Left colon (tissue), 2 donors: ENCODE measurements at places on chromosomes 16 and 17.

DNA sequence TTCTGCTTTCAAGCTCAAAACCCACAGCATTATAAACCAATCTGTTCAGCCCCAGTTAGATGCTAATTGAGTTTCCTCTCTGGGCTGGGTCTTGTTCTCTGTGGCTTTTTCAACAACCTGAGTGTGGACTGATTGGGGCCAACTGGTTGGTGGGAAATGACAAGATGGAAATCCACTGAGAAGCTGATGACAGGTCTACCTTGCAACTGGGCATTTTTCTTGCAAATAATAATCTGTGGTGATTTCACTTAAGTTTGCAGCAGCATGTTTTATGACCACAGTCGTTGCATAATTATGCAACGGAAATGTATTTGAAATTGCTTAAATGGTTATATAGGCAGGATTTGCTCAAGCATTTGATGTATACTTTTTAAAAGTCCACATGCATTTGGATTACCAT is 69.9 kb downstream of the AKAP1 start:
- no peak for DNase-seq

- peak; percentile 9 for DNase-seq
These were observed 5.4 kb downstream of the SPATA2L start for GRCh38 chr16:89695875-89696669.

DNA sequence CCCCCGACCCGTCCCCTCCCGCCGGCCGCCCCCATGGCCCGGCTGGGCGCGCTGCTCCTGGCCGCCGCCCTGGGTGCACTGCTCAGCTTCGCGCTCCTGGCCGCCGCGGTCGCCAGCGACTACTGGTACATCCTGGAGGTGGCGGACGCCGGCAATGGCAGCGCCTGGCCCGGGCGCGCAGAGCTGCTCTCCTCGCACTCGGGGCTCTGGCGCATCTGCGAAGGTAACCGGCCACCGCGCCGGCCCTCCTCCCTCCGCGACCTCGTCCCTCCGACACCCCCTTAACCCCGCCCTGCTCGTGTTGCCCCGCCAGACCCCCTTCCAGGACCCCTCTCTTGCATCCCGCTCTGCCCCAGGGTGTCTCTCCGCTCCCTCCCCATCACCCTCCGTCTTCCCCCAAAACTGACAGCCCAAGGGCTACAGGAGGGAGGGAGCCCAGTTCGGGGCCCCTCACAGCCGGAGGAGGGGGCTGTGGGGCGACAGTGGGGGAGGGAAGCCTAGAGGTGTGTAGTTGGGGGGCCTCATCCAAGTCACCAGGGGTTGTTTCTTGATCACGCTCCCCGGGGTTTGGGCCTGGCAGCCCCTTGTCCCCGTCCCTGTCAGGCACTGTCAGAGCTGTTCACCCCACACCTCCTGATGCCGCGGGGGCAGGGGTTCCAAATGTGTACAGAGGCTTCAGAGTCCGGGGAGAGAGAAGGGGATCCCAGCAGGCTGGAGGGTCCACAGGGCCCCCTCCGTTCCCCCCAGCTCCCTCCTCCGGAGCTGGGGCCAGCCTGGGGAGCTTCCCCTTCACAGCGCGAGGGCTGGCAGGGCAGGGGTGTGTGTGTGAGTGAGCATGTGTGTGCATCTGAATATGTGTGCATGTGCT is 794 bp downstream of the TMEM235 start:
- DNase-seq = no peak

DNA sequence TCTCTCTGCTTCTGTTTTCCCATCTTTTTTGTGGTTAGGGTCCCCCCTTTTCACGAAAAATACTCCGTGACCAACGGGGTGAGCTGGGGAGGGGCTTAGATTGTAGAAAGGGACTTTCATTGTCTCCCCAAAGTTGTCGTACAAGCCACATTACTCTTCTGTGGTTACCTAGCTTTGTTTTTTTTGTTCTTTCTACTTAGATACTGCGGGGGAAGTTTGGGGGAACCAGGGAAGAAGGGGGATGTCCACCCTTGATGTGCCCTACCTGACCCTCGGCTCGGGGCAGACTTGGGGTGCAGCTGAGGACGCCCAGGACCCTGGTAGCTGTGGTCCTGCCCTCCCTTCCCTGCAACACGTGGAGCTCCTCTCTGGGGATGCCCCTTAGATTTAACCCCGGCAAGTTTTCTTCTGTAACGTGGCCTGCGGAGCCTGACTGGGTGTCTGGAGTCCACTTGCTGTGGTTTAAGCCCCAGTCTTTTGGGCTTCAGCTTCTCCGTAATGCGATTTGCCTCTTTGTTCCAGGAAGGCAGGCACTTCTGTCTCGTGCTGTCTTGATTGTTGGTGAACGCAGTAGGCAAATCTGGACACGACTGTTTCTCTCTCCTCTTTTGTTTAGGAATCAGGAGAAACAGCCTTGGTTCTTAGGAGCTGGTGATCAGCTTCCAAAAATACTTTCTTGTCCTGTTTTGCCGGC is 892 bp downstream of the ABCC1 start:
- DNase-seq = peak; percentile 35

- DNase-seq = no peak
These were observed 281.6 kb upstream of the CCL2 start for GRCh38 chr17:33973491-33973890.

- no peak for DNase-seq
These were observed 61.6 kb downstream of the PITPNC1 start for GRCh38 chr17:67438667-67439066.

DNA sequence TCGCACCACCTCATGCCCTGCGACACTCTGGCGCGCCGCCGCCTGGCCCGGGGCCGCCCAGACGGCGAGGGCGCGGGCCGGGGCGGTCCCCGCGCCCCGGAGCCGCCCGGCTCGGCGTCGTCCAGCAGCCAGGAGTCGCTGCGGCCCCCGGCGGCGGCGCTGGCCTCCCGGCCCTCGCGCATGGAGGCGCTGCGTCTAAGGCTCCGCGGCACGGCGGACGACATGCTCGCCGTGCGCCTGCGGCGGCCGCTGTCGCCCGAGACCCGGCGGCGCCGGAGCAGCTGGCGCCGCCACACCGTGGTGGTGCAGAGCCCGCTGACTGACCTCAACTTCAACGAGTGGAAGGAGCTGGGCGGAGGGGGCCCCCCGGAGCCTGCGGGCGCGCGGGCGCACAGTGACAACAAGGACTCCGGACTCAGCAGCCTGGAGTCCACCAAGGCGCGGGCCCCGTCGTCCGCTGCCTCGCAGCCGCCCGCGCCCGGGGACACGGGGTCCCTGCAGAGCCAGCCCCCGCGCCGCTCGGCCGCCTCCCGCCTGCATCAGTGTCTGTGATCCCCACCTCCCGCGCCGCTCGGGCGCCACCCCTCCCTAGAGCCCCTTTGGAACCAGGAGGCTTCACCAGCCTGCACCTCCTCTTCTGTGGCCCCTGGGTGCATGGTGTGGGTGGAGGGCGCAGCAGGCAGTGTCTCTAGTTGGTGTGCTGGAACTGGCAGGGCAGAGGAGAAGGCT is 82.3 kb downstream of the ARHGAP23 start:
- no peak for DNase-seq

DNA sequence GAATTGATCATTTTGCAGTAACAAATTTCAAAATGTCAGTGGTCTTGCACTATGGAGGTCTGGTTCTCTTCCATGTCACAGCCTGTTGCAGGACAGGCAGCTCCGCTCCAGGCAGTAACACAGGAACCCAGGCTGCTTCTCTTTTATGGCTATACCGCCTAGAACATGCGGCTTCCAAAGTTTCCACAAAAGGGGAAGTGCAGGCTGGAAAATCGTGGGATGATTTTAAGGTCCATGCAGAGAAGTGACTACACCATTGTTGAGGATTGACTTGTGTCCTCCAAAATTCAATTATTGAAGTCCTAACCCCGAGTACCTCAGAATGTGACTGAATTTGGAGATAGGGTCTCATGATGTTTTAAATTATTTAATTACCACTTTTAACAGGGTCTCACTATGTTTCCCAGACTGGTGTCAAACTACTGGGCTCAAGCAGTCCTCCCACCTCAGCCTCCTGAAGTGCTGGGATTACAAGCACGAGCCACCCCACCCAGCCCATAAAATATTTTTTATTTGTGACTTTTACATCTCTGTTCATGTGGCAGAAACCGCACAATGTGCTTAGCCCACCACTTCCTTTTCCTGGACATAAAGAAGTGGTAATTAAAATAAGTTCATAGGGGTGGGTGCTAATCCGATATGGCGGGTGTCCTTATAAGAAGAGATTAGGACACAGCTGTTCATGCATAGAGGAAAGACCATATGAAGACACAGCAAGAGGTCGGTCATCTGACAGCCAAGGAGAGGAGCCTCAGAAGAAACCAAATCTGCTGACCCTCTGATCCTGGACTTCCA is 279.2 kb upstream of the RPL38 start:
- no peak for DNase-seq

- DNase-seq = no peak
These were observed 32.7 kb downstream of the ZZEF1 start for GRCh38 chr17:4110152-4110551.

DNA sequence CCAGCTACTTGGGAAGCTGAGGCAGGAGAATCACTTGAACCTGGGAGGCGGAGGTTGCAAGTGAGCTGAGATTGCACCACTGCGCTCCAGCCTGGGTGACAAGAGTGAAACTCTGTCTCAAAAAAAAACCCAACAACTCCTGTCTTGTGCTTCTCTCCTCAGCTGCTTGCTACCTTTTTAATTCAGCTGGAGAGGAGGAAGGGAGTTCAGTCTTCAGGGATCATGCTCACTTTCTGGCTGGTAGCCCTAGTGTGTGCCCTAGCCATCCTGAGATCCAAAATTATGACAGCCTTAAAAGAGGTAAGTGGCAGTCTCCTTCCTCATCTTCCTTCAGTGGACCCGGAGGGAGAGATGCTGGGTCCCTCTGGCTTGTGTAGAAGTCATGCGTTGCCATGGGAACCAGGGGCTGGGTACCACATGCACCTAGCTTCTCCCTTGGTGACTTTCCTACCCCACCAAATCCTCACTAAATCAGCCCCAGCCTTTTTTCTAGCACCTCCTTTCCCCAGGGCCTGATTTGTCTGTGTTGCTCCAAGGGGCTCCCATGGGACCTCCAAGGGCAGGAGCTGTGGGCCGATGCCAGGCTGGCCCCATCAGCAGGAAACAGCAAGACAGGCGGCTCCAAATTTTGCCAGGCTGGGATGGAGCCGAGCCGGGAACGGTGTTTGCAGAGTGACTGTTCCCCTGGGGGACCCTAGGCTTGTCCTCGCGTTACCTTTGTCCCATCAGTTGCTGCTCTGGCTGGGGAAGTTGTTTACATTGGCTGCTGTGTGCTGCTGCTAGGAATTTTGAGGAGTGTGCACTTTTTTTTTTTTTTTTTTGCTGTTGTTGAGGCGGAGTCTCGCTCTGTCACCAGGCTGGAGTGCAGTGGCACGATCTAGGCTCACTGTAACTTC is 65.2 kb downstream of the ABCC1 start:
- peak; percentile 45 for DNase-seq

DNA sequence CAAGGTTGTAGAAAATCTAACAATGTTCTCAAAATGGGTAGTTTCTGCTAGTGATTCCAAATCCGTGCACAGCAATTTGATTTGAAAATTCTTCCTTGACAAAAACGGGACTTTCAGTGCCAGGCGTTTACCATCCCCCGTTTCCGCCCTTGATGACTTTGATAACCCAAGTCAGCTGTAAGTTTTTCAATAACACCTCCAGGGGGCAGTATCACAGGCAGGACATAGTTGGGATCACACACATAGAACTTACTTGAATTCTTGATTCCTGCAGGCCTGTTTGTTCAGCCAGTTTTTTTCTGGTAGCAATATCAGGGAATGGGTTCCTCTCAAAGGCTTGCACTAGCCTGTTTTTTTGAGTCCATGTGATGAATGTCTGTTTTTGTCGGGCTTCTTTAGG is 5.6 kb downstream of the DUXB start:
- DNase-seq = no peak

GRCh38 chr16:78288888-78289287 is 189.4 kb downstream of the WWOX start:
- DNase-seq = no peak

- peak; percentile 93 for DNase-seq
These were observed 33.8 kb downstream of the FA2H start for GRCh38 chr16:74740795-74741304.

DNA sequence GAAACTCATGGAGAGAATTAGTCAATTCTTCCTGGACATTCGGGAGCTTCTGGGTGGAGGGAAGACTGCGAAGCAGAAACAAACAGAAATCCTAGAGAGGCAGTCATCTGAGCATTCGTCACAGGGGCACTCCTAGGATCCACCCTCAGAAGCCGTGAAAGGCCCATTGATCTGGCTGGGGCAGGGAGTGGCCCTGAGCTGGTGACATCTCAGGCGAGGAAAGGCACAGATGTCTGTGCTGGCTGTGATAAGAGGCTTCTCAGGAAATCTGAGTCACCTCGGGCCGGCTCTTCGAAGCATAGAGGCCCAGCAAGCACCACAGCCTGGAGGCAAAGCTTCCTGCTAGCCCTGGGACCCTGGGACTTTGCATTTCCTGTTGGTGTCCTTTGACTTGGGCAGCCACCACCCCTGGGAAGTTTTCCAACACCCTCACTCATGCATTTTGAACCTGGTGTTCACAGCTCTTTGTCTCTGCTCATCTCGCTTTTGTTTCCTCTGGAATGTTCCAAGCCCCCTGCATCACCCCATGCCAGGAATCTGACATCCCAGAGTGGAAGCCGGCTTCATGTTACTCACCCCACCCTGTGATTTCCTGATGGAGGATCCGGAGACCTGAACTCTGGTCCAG is 23.3 kb upstream of the CDRT4 start:
- DNase-seq = peak; percentile 82

GRCh38 chr16:9072806-9073341 is 18.6 kb upstream of the HAPSTR1 start:
- no peak for DNase-seq

DNA sequence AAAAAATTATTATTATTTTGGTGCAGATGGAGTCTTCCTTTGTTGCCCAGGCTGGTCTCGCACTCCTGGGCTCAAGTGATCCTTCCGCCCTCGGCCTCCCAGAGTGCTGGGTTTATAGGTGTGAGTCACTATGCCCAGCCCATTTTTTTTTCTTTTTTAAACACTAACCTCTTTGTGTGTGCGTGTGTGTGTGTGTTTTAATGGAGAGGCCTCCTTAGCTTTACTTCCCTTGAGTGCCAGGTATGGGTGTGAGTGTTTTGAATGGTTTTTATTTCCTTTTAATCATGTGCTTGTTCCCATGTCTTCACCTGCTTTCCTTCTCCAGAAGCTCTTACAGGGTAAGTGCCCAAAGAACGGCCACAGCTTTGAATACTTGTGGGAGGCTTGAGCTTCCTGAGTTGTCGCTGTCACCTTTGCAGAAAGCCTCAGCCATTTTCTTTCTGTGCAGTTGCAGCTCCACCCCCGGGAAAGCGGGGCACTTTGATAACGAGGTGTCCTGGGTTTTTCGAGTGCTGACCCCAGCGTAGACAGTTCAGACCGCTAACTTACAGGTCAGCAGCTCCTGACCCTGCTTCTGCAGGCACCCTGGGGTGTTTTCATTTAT is 22.6 kb downstream of the AKAP1 start:
- peak; percentile 69 for DNase-seq

- no peak for DNase-seq
These were observed 466.6 kb upstream of the ERCC4 start for GRCh38 chr16:13453325-13453724.

- DNase-seq = no peak
These were observed 95.2 kb upstream of the SEC14L1 start for GRCh38 chr17:77045441-77046041.
